ENCODE measurements at places on chromosomes 2 and 18.

GRCh38 chr2:43207553-43208300, 18.7 kb downstream of the ZFP36L2 start:
- no peak for DNase-seq

GRCh38 chr2:221539246-221539645, 32.9 kb downstream of the EPHA4 start:
- DNase-seq: no peak

DNA sequence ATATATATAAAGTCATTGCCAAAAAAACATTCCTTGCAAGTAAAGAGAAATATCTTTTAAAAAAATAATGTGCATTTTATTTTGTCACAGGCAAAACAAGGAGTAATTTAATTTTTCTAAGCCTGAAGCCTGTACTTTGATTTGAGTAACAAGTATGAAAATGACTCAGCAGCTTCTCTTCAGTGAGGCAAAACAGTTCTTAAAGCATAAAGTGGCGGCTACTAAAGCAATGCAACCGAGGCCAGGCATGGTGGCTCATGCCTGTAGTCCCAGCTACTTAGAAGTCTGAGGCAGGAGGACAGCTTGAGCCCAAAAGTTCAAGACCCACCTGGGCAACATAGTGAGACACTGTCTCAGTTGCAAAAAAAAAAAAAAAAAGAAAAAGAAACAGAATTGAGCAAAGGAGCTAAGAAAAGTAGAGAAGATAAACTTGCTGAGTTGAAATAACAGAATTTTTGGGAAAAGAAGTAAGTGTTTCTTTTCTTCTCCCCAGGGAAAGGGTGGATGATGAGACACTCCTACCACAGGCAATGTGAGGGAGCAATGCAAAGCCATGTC, 29.6 kb downstream of the DOK1 start:
- DNase-seq: no peak

DNA sequence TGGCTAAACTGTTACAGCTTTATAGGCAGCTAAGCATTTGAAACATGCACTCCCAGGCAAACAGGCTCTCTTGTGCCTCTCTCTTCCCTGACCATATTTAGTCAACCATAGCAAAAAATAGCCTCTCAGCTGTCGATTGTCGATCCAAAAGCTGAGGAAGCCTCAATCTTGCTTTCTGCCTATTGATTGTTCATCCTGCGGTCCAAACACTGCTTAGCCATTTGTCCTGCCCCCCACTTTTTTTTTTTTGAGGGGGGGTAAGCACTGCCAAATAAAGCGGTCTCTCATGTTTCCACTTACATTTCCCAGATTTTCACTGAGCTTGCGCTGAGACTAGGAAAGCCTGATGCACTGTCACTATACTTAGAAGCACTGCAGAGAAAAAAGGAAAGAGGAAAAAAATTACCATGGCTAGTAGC, 90.8 kb downstream of the MIB1 start:
- no peak for DNase-seq

GRCh38 chr2:98715812-98716451, 15.0 kb downstream of the MGAT4A start:
- no peak for DNase-seq

- DNase-seq: no peak
Measured at GRCh38 chr2:190843890-190844699, 36.5 kb upstream of the GLS start.

- no peak for DNase-seq
Measured at GRCh38 chr2:220165401-220165800, 538.0 kb downstream of the SLC4A3 start.

GRCh38 chr2:220002251-220002650, 374.8 kb downstream of the SLC4A3 start:
- no peak for DNase-seq

- no peak for DNase-seq
Measured at GRCh38 chr2:239462671-239463506, 62.1 kb upstream of the HDAC4 start.

- DNase-seq: no peak
Measured at GRCh38 chr2:85989288-85989865, 100.6 kb upstream of the ST3GAL5 start.

- no peak for DNase-seq
Measured at GRCh38 chr2:122515731-122516290, 760.4 kb downstream of the TSN start.
